Stimulated activated CD4-positive, alpha-beta T cell treated with anti-CD3 and anti-CD28 coated beads, TNF-alpha, amount 100 ng/mL, for 1 hour (primary cell): ENCODE measurements at places on chromosomes 13 and 19.

- DNase-seq = no peak
Measured at GRCh38 chr19:12692960-12693359, 3.5 kb downstream of the FBXW9 start.

DNA sequence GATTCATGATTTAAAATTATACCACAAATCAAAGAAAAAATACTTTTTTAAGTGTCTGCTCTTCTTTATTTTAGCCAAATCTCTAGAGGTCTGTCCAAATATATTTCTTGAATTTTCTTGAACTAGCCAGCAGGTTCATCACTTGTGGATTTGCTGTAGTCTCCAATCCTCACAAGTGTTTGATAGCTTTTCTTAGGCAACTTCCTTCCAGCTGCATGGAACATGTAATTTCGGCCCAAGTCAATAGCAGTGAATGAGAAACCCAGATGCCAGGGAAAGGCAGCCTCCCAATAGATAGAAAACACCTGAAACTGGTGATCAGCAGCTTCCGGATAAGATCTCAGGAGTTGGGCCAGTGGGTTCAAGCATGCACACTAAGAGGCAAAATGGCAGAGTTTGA lies 15.6 kb upstream of the RNASEH2B start:
- no peak for DNase-seq

- no peak for DNase-seq
Measured at GRCh38 chr19:11261971-11262839, at the start of gene DOCK6. Gene DOCK6 (minus strand): TSS chr19:11262524. CDS start chr19:11262440, 84 bp downstream.

GRCh38 chr13:19860884-19861655 lies 2.4 kb downstream of the ZMYM5 start:
- no peak for DNase-seq

GRCh38 chr13:73981595-73981994 lies 152.6 kb downstream of the KLF12 start:
- DNase-seq = no peak

DNA sequence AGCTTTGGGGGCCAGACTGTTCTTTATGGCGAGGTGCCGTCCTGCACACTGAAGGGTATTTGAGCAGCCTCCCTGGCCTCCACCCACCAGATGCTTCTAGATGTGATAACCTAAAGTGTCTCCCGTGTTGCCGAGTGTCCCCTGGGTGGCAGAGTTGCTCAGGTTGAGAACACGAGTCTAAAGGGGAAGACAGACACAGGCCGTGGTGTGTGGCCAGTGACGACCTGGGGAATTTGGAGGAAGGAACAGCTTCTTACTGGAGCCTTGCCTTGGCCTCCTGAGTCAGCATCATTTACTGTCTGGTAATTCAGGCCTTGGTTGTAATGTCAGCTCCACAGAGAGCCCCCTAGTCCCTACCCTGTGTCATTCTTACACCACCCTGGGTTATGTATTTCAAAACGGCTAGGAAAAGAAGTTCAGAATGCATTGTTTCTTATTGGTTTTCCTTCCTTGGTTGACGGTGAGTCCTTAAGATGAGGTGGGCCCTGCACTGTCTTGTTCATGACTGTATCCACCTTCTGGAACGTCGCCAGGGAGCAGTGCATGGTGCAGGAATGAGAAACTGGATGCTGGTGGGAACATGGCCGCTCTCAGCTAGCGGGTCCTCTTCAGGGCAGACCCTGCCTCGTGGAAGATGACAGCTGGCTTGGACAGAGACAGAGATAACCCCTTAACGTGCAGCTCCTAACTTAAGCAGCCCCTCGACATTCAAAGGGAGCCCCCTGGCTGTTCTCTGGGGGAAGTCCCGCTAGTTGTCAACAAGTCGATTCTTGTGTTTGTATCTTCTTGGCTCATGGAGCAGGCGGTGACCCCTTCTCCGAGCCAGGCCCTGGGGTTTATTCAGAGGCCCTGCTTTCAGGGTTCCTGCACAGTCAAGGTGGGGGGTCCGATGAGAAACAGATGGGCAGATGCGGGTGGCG lies 7.2 kb downstream of the SIN3B start:
- no peak for DNase-seq

GRCh38 chr19:34319230-34319585 lies 45.8 kb upstream of the GPI start:
- DNase-seq = no peak

DNA sequence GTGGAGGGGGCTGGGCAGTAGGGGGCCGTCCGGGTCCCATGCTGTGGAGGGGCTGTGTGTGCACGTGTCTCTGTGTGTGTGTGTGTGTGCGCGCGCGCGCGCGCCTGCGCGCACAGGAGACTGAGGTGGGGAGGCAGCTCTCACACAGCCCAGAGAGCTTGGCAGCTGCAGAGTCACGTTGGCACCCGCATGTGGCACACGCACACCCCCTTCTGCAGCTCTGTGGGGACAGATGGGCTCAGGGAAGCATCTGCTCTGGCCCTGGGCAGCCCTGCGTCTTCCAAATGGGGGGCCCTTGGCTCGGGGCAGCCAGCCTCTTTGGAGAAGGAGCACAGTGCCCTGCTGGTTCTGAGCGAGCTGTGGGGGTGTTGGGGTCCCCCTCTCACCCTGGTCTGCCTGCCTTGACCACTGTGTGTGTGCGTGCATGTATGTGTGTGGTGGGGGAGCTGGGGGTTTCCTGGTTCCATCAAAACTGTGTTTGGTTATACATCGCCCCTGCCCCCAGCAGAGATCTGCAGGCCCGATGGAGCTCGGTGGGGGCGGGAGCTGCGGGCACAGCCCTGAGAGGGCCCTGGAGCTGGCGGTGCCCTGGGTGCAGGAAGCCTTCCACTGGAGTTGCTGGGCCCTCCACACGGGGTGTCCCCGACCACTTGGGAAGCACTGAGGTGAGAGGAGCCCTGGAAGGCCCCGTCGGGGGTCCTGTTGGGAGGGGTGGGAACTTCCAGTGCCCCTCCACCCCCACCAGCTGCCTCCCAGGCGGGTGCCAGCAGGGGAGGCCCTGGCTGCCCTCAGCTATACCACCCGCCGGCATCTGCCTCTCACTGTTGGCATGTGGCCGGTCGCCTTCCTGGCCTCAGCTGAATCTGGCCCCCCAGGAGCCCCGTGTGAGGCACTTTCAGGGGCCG lies 67.1 kb downstream of the KDM4B start:
- DNase-seq = no peak

DNA sequence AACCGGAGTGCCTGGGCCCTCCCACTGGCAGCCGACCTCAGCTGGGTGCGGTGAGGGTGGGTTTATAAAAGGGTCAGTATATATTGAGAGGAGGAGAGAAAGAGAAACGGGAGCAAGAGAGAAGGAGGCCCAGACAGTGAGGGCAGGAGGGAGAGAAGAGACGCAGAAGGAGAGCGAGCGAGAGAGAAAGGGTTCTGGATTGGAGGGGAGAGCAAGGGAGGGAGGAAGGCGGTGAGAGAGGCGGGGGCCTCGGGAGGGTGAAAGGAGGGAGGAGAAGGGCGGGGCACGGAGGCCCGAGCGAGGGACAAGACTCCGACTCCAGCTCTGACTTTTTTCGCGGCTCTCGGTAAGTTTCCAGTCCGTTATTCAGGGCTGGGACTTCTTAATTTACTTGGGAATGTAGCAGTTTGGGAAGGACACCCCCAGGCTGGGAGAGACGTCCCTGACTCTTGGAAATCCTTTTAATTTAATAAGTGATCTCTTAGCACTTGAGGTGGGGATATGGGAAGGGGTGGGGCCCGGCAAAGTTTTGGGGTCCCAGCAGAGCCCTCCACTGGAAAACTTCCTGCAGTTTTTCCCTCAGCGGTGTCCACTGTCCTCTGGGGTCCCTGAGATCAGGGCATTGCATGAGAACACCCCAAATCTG lies at the start of gene EMP3:
TSS of gene EMP3 (plus strand) at position 288 of the 646 bp plus-strand sequence. CDS start 1,293 bp downstream, outside the sequence.
- peak; percentile 72 for DNase-seq
